ENCODE measurements at places on chromosomes 4 and X.
A peak's percentile ranks its signal among the peaks of the same experiment; 100 is the strongest.

- no peak for DNase-seq
Measured at GRCh38 chr4:98098764-98099163, 44.5 kb downstream of the STPG2 start.

GRCh38 chr4:25524663-25525062 lies 131.0 kb upstream of the SLC34A2 start:
- DNase-seq, result no peak

- DNase-seq, result no peak
Measured at GRCh38 chrX:136028383-136028984, 43.2 kb downstream of the SLC9A6 start.

GRCh38 chr4:16583764-16584163 lies 314.7 kb downstream of the LDB2 start:
- DNase-seq, result no peak

DNA sequence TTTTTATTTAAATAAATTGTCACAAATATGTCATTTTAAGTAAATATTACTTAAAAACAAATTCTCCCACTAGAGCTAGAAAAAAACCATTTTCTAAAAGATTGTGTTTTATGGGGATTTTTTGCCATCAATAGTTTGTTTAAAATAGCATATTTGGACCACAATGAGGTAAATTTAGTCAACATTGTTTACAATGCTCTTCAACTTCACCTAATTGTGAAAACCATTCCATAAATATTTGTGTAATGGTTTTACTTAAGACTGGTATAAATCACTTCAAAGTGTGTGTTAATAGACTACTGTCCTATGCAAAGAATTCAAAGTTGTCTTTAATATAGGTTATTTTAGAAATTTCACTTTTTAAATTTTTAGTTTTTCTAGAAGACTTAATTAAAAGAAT lies 1004.2 kb downstream of the PCDH18 start:
- DNase-seq, result no peak

DNA sequence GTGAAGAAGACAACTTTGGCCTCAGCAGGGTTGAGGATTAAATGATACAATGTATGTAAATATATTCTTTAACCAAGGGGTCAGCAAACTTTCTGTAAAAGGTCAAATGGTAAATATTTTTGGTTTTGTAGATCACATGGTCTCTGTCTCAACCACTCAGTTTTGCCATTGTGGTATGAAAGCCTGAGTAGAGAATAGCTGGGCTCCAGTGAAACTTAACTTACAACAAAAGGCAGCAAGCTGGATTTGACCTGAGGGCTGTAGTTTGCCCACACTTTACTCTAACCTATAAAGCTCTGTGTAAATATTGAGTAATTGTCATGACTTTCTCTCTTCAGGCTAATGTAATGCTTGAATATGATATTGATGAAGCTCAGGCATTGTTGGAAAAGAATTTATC lies 19.6 kb downstream of the VBP1 start:
- DNase-seq, result no peak

- no peak for DNase-seq
Measured at GRCh38 chrX:115494161-115494560, 66.8 kb upstream of the PLS3 start.

DNA sequence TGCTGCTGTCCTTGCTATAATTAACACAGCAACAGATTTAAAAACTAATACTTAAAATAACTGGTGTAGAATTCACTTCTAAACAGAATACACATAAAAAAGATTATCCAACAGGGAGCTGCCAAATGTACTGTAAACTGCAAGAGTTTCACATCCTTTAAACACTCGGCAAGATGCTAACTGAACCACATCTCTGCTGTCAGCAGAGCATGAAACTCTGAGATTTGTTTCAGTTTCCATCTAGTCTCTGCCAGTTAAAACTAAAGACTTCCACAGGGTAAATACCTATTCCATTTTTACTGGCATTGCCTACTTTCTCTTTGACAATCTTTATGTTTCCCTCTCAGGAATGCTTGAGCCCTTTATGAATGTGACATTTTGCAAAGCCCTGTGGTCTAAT lies 127.7 kb downstream of the SLC7A11 start:
- DNase-seq, result no peak

DNA sequence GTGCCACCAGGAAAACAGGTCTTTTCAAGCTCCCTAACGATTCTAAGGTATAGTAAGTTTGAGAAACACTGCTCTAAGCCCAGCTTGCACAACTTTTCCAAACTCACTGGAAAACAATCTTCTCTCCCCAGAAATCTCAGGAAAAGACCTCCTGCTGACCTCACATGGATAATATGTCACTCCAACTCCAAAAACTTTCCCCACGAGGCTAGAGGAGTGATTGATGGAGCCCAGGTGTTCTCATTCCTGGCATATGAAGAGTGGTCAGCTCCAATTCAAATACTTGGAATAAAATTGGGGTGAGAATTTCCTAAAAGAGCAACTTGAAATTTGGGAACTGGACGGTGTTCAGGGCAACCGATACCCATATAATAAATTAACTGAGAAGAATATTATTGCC lies 299.9 kb downstream of the PPP4R3C start:
- DNase-seq, result no peak

- DNase-seq, result no peak
Measured at GRCh38 chr4:153822316-153822715, 33.4 kb upstream of the SFRP2 start.

- DNase-seq, result peak; percentile 62
Measured at GRCh38 chrX:150219374-150220185, 143.5 kb upstream of the MAMLD1 start.

DNA sequence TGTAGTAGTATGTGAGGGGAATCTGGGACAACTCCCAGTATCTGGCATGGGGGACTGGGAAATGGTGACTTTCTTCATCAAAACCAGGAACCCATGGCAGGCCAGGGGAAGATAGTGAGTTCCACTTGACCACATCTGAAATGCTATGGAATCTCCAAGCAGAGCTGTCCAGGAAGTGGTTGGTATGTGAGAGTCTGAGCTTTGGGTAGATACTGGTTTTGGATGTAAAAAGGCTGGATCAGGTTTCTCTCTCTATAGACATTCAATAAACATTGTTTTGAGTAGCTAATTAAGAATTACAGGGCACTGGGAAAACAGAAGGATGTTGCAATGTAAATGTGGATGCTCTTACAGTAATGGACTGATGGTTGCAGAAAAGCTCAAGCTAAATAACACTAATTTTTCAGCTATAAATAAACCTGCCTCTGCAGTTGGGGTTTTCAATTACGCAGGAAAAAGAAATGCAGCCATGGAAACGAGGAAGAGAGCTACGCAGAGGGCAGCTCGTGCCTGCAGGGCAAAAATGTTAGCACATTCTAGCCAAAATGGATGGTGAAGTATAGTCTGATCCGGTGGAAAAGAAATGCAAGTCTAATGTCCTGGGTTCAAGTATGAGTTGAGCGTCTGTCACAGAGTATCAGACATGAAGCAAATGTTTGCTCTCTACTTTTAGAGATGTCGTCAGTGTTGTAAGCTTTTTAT lies 13.4 kb upstream of the CHRNA9 start:
- DNase-seq, result no peak

DNA sequence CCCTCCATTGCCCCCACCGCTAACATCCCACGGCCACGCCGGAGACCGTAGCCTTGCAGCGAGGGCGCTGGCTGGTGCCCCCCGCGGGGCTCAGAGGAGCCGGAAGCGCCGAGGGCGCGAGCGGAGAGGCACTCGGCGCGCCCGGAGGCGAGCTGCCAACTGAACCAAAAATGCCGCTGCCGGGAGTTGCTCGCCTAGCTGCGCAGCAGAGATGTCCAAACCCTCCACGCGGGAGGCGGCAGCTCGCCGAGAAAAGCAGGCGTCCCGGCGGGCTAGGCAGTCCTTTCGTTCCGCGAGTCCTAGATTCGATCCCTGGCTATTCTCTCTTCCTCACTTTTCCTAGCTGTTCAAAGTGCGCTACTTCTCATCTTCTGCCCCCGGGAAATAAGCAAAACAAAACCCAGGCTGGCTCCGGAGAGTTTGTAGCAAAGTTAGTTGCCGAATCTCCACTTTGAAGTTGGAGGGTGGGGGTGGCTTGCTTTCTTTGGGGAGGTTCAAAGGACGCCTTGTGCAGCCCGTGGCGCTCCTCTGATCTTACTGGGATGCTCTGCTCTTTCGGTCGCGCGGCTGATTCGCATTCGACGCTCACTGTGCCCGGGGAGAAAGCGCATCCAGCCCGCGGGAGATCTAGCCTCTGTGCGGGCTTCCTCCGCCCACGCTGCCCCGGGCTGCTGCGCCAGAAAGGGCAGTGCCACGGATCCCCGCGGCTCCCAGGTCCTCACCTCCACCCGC lies 723 bp downstream of the NKX6-1 start:
- DNase-seq, result peak; percentile 78

- DNase-seq, result peak; percentile 61
Measured at GRCh38 chrX:107465932-107466620, 16.6 kb downstream of the FRMPD3 start.

DNA sequence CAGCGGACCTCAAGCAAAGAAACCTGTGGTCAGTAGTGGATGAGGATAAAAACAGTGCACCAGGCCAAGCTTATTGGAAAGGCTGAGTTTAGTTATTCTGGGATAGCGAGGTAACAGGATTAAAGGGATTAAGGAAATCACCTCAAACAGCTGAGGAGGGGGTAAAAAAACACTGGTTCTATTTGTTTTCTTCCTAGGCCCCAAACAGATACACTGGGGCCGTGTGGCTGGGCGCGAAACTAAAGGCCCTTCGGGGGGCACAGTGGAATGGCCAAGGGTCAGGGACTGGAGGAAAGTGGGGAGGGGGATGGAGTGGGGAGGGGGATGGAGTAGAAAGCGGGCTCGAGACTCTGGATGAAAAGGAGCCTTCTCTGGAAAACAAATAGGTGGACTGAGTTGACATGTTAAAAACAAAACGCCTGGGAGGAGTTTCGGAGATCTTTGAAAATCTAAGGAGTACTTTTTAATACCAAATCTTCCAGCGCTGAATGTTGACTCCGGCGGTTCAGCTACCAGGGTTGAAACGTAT lies 2.9 kb downstream of the SOX3 start:
- DNase-seq, result peak; percentile 56

GRCh38 chrX:154458954-154459778 lies 1.1 kb downstream of the PLXNA3 start:
- peak; percentile 58 for DNase-seq

GRCh38 chrX:155966876-155967275 lies 30.6 kb upstream of the IL9R start:
- peak; percentile 62 for DNase-seq

DNA sequence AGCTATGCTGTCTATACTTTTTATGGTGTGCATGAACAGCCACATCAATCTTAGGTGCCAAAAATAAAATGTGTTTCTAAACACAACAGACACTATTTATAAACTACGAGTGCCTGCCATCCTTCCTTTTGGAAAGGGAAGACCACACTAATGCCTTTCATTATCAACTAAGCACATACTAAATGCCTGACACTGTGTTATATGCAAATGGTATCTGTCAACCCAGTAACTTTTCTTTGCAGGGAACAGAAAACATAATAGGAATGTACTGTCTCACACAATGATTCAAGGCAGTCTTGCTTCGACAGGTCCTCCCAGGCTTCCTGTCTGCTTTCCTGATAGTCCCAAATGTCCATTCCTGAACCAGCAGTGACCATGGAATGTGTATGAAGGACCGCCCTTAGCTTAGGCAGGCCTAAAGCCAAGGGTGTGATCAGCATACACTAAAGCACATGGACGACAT lies 43.8 kb downstream of the ADGRA3 start:
- DNase-seq, result no peak

DNA sequence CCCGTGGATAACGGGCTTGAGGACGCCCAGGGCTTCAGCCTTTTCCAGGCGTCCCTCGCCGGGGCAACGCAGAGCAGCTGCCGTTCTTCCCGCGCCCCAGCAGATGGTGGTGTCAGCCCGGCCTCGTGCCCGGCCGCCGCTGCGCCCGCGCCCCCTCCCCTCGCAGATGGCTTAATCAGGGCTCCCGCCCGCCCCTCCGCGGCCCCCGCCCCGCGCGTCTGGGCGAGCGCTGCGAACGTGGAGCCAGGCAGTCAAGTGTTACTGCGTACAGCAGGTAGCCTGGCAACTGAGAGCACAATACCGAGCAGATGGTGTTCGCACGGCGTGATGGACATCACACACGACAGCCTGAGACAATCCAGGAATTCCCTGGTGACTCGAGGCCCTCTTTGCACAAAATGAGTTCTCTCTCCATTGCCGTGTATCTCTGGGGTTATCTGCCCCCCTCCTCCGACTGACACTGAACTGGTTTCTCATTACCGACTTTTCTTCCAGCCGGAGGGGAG lies 69.3 kb downstream of the MGST2 start:
- DNase-seq, result peak; percentile 95

DNA sequence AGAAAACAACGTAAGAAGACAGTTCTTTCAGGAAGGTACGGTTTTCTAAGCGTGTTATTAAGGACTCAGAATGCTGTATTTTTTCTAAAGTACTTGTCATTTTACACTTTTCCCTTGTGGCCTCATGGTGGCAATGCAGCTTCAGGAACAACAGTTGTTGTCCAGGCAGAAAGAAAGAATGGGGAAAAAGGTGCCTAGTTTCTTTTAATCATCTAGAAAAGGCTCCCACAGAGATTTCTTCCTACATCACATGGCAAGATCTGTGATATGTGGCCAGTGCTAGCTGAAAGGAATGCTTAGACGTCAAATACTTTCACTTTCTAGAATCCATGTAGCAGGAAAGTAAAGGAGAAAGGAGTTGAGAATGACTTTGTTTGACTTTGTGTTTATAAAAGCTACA lies 49.0 kb upstream of the TRAM1L1 start:
- peak; percentile 70 for DNase-seq

GRCh38 chr4:113673450-113673849 lies 88.1 kb downstream of the CAMK2D start:
- peak; percentile 63 for DNase-seq

DNA sequence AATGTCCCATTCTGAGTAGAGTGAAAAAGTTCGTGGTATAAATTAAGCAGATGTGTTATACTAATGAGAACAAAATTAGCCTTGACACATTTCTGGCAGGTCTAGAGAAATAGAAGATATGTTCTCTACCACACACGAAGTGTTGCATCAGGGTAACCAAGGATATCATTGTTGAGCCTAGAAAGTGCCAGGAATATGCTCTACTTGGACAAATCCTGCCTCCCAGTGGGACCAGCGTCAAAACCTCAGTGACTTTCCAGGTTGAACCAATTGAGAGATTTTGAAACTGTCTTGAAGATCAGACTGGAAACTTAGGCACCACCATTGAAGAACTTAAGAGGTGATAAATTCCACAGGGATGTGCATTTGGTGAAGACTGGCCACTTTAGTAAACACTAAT lies 115.9 kb downstream of the HPGD start:
- DNase-seq, result no peak

GRCh38 chr4:142407596-142407995 lies 438.5 kb downstream of the INPP4B start:
- DNase-seq, result no peak

DNA sequence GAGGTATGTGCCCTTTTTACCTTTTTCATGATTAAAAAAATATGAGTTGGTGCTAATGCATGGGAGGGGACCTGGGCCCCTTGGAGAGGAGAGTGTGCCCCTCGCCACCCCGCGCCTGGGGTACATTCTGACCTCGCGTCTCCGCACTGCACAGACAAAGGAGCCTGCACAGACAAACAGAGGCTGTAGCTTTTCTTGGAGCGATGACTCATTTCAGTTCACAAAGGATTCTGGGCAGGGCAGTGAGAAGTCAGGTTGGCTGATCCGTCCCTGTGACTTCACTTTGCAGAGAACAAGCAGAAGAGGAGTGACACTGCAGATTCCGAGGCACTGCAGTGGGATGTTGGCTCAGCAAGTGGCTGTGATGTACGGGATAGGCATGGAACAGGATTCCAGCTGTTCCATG lies 82.9 kb downstream of the STOX2 start:
- DNase-seq, result peak; percentile 79

Measured in endodermal cell (in vitro differentiated cells).